ENCODE measurements at places on chromosomes 2 and 18.

- DNase-seq, result no peak
Observed at GRCh38 chr2:137963535-137964065, 673 bp upstream of the HNMT start.

DNA sequence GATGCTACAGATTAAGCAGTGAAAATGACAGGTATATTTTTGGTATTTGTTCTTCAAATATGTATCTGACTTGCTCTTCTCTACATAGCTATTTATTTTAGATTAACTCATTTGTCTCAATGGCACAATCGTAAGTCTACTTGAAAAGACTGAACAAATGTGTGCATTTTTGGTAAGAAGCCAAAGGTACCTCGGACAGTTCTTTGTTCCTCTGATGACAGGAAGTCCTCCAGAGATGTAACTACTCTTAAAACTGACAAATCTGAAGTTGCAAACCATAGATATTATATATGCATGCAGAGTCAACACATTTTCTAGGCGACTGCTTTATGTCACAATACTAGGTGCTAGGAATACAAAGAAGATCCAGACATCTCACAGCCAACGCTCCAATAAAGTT, 36.7 kb downstream of the NDUFAF7 start:
- DNase-seq, result no peak

DNA sequence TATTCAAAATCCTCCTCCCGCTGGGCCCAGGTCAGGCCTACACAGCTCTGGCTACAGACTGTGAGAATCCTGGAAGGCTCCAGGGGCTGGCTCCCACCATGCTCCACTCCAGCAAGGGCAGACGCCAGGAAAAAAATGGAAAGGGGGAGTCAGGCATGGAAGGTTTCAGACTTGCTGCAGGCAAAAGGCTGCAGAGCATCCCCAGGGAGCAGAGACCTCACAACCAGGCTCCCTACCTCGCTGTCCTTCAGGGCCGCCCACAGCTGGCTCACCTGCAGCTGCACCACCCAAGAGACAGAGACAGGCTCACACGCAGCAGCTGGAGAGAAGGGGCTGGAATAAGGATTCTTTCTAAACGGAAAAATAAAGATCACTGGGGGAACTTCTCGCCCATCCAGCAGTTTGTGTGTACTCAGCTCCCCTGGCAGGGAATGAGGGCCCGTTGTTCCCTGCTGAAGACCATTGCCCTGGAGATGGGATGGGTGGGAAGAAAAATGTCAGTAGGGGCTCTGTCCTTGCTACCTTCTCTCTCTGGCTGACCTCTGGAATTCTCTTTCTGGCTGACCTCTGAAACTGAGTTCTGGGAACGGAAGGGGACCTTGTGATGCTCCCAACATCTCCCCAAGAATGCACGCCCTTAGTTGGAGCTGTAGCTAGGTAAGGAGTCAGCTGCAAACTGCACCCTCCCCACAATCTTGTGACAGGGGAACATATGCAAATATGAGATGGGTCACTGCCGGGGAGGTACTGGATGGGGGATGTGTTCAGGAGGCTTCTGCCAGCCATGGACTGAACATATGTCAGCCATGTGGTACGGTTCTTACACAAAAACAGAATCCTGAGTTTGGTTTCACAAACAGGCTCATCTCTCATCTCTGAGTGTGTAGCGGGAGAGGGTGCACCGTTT, 34.5 kb downstream of the BCL2 start:
- no peak for DNase-seq

DNA sequence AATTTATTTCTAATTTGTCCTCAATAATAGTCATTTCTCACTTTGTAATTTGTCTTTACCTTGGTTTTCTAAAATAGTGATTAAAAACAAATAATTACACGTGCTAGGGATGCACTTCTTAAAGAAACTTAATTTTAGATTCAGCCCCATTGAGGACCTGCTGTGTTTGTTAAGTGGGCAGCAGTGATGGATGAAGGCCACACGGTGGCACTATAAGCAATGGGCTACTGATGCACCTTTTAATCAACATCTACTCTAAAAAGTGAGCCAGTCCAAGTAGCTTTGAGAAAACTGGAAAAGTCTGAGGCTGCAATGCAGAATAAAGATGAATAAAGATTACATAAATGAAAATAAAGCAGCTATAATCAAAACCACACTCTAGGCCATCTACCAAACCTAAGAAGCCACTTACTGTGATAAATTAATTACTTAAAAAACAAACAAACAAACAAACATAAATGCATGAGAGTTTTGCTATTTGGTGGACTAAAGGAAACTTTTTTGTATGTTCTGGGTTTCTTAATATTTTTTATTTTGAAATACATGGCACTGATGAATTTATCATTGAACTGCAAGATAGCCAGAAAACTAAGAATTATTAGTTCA, 89.3 kb downstream of the PDE11A start:
- DNase-seq, result no peak

DNA sequence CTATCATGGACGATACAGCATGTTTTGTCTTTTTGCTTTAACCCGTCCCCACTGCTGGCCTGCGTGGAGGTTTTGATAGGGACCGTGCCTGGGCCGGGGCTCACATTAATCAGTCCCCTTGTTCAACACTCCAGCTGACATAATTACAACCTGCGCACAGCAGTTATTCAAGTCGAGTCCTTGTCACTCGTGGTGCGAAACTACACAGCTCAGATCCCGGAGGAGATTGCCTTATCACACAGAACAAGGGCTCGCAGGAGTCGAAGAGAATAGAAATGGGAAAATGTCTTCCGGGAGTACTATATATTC, 304.4 kb downstream of the ZNF407 start:
- DNase-seq, result no peak

DNA sequence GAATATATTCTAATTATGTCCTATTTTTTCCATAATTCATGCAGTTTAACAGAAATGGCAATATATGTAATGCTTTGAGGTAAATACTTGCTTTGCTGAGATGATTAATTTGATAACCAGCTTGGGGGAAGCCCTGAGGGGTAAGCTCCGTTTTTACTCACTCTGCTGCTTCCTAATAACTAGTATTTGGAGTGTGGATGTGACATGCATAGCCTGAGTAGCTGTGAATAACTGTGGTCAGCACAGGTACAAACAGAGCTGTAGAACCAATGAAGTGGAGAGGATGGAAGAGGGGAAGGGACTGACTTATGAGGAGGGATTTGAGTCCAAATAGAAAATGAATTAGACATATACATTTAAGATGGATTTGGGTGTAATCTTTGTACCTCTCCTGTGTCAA, 1495.5 kb upstream of the DDX18 start:
- no peak for DNase-seq

DNA sequence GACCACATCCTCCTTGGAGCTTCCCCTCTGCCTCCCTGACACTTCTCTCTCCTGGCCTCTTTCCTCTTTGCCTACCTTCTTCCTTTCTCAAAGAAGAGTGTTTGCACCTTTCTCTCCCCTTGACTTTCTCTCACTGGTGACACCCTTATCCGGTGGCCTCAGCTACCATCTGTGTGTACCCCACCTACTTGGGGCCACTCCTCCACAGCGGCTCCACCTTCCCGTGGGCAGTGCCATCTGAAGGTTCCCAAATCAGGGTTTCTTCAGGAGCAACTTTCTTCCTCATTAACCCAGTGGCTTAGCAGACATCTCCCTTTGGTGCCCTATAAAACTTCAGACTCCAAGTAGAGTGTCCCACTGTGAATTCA, 5.3 kb upstream of the NCL start:
- no peak for DNase-seq

DNA sequence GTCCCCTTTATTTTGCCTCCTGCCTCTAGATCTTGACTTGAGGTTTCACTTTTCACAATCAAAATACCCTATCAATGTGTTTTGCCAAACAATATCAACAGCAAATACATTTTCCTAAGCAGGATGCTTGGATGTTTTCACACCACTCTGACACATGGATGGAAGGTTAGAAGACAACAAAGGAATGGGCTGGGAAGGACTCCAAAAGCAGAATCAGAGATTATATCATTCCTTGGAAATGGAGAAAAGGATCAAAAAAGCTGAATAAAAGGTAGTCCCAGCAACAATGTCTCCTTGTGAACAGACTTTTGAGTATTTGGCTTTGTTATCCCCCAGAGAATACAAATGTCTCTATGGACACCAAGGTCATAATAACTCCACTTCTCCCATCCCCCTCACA, 170.8 kb downstream of the ETAA1 start:
- DNase-seq, result no peak

- no peak for DNase-seq
Observed at GRCh38 chr2:110677080-110677479, 783 bp downstream of the BUB1 start.

- no peak for DNase-seq
Observed at GRCh38 chr2:221120643-221121042, 451.5 kb downstream of the EPHA4 start.

- DNase-seq, result no peak
Observed at GRCh38 chr2:239255218-239255617, 145.6 kb downstream of the HDAC4 start.

GRCh38 chr2:25853038-25853638, 25.1 kb downstream of the ASXL2 start:
- no peak for DNase-seq

DNA sequence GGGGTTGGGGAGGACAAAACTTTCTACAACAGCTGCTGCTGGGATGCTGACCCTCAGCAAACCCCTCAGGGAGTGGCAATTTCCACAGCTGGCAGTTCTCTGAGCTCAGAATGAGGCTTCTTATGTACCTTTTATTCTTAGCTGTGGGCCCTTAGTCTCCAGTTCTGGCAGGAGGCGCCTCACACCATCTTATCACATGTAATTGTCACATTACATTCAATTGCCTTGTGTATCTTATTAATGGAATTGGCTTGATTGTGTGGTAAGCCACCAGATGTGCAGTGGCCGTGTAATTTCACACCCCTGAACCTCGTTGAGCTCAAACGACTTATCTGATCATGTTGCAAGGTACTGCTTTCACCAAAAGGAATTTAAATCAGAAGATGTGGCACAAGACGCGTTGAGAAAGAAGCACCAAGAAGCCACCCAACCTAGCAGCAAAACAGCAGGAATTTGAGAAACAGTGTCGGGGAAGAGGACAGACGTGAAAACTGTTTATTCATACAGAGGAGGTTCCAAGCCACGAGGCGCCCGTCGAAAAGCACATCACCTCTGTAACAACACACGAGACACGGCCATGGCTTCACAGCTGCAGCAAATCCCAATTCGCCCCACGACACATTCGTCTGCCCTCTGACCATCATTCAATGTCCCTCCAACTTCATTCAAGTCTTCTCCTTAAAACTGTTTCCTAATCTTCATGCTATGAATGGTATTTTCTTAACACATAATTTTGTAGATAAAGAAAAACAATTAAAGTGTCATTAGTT, 53.6 kb upstream of the LPIN2 start:
- no peak for DNase-seq

GRCh38 chr18:74631623-74632350, 34.1 kb downstream of the ZNF407 start:
- DNase-seq, result no peak

DNA sequence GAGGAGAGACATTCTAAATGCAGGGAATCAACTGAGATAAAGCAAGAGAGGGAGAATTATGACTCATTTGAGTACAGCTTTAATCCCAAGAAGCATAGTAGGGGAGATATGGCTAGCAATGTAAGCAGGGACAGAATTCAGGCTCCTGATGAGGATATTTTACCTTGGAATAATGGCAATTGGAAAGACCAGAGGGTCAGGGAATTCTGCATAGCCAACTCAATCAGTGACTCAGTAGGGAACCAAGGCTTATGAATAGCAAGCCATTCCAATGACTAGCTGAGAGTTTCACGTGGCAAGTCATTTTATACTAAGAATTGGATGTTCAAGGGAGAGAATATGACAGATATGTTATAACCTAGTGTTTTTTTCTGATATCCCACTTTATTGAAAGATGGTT, 563.8 kb upstream of the NETO1 start:
- no peak for DNase-seq

GRCh38 chr2:113407446-113408099, 29.9 kb upstream of the ZNG1B start:
- DNase-seq, result peak; percentile 6

DNA sequence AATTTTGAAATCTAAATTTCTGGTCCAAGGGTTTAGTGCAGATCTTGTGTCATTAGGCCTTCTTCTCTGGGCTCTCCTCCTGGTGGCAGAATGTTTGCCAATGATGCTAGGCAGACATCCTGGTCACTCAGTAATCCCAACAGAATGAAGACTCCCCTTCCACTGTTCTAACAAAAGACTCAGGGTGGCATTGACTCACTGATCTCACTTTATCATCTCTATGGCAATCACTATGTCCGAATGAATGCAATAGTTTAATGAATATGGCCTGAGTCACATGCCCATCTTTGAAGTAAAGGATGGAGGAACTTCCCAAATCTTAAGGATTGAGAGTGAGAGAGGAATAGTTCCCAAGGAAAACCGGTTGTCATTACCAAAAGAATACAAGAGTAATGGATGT, 261.1 kb downstream of the KCNE4 start:
- no peak for DNase-seq

GRCh38 chr2:160209516-160209856, 9.4 kb upstream of the ITGB6 start:
- DNase-seq, result peak; percentile 77

GRCh38 chr2:44579115-44579836, 217.5 kb downstream of the CAMKMT start:
- DNase-seq, result no peak

GRCh38 chr2:12321886-12322285, 394.9 kb upstream of the TRIB2 start:
- no peak for DNase-seq

GRCh38 chr2:46151577-46151976, 145.6 kb upstream of the EPAS1 start:
- no peak for DNase-seq

- peak; percentile 12 for DNase-seq
Observed at GRCh38 chr2:130920415-130921163, 83.9 kb downstream of the ARHGEF4 start.

GRCh38 chr2:198054299-198054698, 249.9 kb downstream of the PLCL1 start:
- no peak for DNase-seq

GRCh38 chr2:237996021-237996593, 29.3 kb downstream of the UBE2F start:
- peak; percentile 12 for DNase-seq

- no peak for DNase-seq
Observed at GRCh38 chr2:15708865-15709820, 117.5 kb downstream of the DDX1 start.

- DNase-seq, result no peak
Observed at GRCh38 chr2:11499081-11499743, 33.3 kb upstream of the E2F6 start.

- DNase-seq, result no peak
Observed at GRCh38 chr2:53173091-53173490, 594.5 kb upstream of the CHAC2 start.

GRCh38 chr2:24919037-24919505, 966 bp downstream of the ADCY3 start:
- no peak for DNase-seq
